RKO (cell line): ENCODE measurements at places on chromosomes 7 and 10.
A peak's percentile ranks its signal among the peaks of the same experiment; 100 is the strongest.

DNA sequence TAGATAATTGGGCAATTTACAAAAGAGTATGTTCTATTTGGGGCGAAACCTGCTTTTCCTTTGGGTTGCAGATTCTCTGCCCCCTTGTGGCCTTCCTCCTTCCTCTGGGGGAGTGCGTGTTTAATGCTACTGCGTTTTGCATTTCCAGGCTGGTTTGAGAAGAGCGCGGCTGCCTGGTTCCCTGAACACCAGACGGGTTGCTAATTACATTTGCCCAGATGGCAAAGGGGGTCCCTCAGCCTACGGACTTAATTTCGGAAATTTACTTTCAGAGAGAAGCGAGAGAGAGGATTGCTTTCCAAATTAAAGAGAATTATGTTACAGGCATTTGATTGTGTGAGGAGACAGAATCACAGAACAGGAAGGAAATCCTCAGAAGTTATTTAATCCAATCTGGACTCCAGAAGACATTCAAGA is 91.9 kb upstream of the JAZF1 start:
- DNase-seq: peak; percentile 7

GRCh38 chr10:101046332-101047238 is 15.2 kb upstream of the KAZALD1 start:
- no peak for DNase-seq

DNA sequence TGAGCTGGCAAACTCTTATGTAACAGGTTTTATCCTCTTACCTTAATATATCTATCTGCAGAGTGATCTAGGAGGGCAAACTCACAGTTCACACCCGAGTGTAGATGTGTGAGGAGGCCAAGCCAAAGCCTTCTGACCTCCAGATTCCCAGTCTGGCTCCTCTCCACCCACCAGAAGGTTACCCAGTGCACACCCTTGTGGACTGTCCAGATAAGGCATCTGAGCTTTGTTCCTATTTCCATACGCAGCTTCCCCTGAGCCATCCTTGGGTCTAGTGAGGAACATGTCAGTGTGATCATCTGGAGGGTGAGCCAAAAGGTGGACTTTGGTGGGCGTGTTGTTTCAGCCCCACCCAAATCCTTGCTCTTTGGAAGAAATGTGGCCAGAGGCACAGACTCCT is 203.0 kb upstream of the MEOX2 start:
- peak; percentile 38 for DNase-seq

GRCh38 chr7:128304212-128304611 is 39.5 kb downstream of the RBM28 start:
- DNase-seq: peak; percentile 26

DNA sequence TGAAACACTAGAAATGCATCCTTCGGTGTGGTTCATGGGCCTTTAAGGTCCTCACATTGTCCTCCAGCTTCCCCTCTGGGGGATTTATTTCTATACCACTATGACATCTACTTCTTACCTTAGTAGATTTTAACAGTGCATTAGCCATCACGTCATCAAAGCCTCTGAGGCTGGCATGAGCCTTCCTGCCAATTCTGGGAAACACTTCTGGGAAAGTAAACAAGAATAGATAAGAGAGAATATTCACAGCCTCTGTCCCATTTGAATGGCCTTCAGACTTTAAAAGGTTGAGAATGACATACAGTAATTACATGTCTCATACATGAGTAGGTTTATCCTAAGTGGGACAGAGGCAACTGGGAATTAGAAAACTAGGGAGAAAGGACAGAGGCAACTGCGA is 89.7 kb downstream of the AMPH start:
- no peak for DNase-seq

DNA sequence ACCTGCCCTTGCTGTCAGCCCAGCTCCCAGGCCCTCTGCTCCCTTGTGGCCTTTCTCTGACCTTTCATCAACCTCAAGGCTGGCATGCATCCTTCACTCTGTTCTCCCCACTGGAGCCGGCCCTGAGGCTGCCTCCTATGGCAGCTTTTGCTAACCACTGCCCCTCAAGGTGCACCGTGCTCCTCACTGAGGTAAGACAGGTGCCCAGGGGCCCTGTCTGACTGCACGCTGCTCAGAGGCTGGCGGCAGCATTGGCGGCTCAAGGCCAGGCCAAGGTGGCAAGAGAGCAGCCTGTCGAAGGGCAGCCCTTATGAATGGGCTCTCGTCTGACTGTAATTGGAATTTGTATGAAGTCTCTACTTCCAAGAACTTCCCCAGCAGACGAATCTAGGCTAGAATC is 172.6 kb downstream of the ZNF248 start:
- no peak for DNase-seq

DNA sequence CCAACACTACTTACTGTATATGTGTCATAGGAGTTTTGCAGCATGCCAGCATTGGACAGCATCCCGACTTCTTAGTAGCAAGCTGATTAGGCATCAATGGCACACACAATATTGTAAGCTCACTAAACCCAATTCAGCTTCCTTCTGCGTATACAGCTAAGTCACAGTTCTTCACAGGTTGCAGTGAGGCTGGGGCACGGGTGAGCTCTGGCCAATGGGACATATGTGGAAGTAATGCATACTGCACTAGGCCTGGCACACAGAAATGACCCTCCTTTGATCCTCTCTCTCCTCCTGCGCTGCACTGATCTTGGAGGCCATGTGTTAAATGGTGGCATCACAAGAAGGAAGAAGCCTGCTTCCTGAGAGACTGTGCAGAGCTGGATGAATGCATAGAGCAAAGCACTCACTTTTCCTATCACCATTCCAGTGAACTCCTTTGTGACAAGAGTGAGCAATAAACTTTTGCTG is 11.9 kb downstream of the RAB11FIP2 start:
- DNase-seq: no peak

GRCh38 chr7:37249240-37249639 is 199.4 kb downstream of the ELMO1 start:
- DNase-seq: no peak

GRCh38 chr7:107890493-107890961 is 456 bp upstream of the DLD start:
- DNase-seq: peak; percentile 46

DNA sequence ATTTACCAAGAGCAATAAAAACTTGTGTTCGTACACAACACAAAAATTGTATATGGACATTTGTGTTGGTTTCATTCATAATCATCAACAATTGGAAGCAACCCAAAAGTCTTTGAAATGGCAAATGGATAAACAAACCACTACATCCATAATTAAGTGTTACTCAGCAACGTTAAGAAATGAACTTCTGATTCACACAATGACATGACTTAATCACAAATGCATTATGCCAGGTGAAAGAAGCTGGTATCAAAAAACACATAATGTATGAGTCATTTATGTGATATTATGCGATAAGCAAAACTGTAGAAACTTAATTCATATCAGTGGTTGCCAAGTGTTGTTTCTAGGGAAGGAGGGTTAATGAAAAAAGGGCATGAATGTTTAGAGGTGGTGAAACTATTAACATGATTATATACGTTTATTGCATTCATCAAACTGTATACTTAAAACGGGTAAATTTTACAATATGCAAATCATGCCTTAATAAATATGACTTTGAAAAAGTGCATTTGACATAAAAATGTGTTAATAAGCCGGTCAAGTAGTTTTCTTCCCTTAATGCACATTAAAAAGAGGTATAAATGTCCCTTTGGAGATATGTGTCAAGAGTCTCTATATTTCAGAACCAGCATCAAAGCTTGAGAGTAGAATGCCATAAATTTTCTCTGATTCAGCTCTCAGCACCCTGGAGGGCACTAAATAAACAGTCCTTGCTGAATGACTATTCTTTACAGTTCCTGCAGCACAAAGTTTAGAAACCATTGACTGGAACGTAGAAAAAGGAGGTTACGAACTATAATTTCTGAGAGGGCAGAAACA is 84.8 kb upstream of the GRM3 start:
- DNase-seq: no peak

GRCh38 chr10:117502421-117503243 is 39.9 kb upstream of the EMX2 start:
- no peak for DNase-seq

- no peak for DNase-seq
These were observed 77.4 kb downstream of the PRKAG2 start for GRCh38 chr7:151799506-151799905.

DNA sequence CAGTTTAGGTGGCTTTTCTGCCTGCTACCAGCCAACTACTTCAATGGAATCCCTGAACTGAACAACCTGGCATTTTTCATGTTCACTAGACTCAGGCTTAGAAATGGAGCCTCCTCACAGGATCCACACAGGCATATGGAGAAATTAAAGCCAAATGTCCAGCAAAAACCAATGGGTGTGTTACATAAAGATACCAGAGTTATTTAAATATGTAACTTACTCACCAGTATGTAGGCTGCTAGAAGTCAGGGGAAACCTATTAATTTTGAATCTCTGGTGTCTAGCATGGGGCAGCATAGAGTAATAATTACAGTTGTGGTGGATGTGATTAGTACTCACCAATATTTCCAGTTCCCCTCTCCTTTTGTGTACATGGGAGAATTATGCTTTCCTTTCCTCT is 383.6 kb downstream of the LRMDA start:
- no peak for DNase-seq

DNA sequence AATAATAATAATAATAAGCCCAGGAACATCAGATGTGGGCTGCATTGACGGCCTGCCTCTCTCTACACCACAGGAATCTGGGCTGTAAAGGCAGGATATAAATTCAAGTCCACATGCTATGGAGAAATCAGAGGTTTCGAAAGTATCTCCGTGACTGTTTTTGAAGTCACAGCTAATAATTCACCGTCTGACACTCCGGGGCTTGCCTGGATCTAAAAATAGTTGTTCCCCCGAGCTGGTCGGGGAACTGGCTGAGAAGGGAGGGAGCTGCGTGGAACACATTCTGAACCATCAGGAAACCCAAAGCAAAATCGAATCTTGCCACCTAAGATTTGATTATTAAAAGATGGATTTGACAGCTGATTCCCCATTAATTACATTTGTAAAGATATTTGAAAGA is 35.4 kb downstream of the KLF6 start:
- DNase-seq: no peak

GRCh38 chr10:50291261-50291850 is 40.0 kb upstream of the ASAH2 start:
- DNase-seq: no peak

GRCh38 chr10:5317547-5318107 is 47.1 kb upstream of the UCN3 start:
- DNase-seq: peak; percentile 97

GRCh38 chr10:12768156-12769100 is 233.1 kb downstream of the CCDC3 start:
- peak; percentile 34 for DNase-seq

- DNase-seq: peak; percentile 48
These were observed 30.8 kb downstream of the TM9SF3 start for GRCh38 chr10:96556003-96556402.

DNA sequence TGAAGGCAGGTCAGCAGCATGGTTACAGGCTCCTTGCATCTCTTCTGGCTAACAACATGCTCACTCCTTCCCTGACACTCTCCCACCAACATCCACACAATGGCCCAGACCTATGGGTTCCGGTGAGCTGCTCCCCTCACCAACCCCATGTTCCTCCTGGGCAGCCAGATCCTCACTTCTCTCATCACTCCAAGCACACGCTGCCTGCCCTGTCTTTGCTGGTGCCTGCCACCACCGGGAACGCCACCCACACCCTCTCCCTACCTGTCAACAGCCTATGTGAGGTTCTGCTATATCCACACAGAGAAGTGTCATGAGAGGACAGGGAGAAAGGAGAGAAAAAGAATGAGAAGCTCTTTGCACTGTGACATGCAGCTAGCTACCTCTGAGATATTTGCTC is 14.6 kb downstream of the PARP12 start:
- no peak for DNase-seq

GRCh38 chr10:85152496-85152895 is 824.1 kb downstream of the CCSER2 start:
- no peak for DNase-seq

- no peak for DNase-seq
These were observed 4.2 kb downstream of the NUB1 start for GRCh38 chr7:151345576-151346469.
